Left lung (tissue), 14 donors: ENCODE measurements at places on chromosomes 6 and 20.

DNA sequence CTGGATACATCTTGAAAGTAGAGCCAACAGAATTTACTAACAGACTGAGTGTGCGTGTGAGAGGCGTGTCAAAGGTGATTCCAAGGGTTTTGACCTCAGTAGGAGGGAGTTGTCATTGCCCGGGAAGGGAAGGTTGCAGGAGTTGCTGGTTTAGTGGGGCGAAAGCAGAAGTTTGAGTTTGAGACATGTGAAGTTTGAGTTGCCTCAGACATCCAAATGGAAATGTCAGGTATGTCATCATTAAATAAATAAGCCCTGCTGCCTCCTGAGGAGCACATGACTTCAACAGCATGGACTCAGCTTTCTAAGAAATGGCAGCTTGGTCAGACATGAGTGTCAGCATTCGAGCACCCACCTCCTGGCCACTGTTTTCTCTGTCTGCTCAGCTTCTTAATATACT lies 26.6 kb upstream of the TGM2 start:
- no peak for DNase-seq

DNA sequence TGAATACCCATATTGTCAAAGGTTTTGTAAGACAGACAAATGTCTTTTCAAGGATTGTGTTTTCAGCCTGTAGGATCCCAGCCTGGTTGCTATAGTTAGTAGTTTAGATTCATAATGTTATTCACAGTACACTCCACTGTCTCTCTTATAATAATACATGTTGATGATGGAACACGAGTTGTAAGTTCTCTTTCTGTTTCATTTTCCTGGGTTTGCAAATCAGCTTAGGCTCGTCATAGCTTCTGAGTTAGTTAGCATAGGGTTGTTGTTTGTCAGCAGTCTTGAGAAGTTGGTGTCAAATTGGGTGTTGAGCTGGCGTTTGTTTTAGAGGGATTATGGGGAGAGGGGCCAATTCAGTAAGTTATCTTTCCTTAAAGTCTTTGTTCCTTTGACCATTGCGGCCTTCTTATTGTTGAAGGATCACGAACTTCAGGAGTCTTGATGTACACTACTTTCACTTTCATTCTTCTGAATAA lies 45.8 kb downstream of the QKI start:
- no peak for DNase-seq

DNA sequence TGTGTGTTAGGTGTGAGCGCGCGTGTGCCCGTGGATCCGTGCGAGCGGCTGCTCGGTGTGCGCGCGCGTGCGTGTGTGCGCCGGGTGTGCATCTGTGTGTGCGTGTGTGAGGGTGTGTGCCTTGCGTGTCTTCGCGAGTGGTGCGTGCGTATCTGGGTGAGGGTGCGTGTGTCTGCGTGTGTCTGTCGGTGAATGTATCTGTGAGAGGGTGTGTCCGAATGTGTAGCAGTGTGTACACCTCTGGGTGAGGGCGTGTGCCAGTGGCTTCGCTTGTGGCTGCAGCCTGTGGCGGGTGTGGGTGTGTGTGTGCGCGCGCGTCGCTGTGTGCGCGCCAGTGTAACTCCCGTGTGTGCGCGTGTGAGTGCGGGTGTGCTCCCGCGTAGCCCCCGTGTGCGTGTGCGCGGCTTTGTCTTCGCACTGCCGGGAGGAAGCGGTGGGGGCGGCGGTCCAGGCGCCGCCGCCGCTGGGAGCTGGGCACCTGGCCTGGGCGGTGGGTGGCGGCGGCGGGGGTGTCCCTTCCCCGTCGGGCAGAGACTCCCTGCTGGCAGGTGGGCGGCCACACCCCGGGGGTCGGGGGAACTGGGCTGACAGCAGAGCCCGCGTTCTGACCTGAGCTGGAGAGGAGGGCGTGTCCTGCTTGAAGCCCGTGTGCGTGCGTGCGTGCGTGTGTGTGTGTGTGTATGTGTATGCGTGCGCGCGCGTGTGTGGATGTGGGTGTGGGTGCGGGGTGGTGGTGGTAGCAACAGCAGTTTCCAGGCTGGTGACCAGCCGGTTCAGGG lies 61.3 kb upstream of the EPB41L1 start:
- DNase-seq: no peak

DNA sequence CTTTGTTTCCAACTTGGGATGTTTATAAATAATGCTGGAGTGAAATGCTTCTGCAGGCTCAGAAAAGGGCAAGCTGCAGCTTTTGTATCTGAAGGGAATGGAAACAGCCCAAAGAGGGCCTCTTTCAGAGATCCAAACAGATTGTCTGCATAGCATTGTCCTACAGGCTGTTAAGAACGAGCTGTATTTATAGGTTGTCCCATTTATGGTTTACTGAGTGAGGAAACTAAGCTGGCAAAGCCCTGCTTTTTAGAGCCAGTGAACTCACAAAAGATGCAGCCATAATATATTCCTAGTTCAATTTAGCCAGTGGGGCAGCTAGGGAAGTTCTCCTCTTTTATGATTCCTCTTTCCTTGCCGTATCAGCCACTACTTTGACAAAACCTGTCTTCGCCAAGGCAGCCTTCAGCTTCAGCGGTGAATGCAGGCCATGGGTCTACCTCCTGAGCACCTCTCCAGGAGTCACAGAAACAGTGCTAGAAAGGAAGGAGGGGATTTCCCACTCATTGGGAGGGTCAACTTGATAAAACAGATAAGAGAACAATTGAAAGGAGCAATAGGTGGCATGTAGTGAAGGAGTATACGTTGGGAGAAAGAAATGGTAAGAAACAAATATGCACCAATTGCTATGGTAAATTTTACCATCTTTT lies 15.0 kb downstream of the KIAA0319 start:
- no peak for DNase-seq

DNA sequence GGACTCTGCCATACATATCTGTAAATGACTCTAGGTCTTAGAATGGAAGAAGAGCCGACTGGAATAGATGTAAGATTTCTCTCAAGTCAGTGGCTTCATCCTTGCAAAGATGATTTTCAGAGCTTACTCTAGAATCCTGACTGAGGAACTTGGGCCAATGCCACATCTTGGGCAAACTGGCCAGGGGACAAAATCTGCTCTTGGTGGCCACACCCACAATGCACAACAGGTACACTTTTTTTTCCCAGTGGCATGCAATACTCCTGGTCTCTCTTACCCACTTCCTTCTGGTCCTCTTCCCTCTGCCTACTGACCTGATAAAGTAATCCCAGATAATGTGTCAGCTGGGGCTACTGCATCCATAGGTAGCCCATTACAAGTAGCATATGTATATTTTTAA lies 13.4 kb downstream of the CLIC5 start:
- DNase-seq: no peak

DNA sequence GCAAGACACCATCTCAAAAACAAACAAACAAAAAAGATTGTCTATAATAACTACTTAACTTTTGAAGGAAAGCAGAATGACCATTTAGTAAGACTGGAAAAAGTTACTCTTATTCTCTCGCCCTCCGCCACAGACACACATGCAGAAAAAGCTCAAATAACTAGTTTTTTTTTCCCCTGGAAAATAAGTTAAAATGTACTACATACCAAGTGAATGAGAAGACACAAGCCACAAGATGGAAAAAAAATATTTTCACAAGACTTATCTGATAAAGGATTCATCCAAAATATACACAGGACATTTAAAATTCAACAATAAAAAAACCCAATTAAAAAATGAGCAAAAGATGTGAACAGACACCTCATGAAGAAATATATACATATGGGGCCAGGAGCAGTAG lies 31.9 kb downstream of the NUDT3 start:
- DNase-seq: no peak

DNA sequence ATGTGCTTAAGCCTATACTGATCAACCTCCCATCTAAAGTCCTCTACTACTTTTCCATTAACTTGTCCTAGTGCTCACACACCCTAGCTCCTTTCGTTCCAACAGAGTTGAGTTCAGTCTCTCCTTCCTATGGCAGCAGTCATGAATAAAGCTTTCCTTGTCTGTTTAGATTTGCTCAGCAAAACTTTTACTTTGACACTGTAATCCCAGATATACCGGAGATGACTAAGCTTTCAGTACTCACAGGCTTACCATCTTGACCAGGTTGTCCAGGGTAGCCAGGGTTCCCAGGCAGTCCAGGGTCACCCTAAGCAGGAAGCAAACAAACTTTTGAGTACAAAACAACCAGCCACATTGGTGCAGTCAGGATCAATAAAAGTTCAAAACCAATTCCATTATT lies 90.7 kb downstream of the COL21A1 start:
- DNase-seq: no peak

GRCh38 chr6:36478051-36478526 lies 35.3 kb downstream of the KCTD20 start:
- DNase-seq: no peak

GRCh38 chr20:58197185-58197469 lies 31.3 kb downstream of the ANKRD60 start:
- no peak for DNase-seq
